ENCODE measurements at places on chromosomes 11 and 22.

DNA sequence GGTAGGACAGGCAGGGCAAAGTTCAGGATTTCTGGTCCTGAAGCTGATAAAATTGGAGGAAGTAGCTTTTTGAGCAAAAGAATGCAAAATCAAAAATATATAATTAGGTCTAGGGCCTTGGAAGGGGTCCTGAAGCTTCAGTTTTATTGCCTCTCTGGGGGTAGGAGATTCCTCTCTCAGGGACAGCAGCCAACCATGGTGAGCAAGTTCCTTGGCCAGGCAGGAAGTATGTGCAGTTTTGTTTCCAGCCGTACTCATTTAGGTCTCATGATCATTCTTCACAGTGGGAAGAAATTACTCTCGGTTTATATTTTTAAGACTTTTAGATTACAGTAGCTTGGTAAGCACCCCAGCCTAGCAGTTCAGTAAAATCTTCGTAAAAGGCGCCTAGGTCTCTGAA, 2.9 kb upstream of the RAB38 start:
- DNase-seq, result no peak

DNA sequence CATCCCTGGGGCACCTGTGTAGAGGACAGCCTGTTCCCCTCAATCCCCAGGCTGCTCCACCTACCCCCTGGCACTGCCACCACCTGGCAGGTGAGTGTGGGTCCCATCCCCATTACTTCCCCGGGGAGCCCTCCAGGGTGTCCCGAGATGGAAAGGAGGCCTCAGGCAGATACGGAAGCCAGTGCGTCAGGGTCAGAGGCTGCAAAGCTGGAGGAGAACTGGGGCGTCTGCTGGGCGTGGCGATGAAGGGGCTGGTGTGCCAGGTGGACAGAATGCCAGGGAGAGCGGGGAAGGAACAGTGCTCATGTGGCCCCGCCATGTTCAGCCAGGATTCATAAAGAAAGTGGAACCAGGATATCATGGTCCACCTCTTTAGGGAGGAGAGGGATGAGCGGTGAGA, 7.8 kb downstream of the YPEL1 start:
- no peak for DNase-seq

DNA sequence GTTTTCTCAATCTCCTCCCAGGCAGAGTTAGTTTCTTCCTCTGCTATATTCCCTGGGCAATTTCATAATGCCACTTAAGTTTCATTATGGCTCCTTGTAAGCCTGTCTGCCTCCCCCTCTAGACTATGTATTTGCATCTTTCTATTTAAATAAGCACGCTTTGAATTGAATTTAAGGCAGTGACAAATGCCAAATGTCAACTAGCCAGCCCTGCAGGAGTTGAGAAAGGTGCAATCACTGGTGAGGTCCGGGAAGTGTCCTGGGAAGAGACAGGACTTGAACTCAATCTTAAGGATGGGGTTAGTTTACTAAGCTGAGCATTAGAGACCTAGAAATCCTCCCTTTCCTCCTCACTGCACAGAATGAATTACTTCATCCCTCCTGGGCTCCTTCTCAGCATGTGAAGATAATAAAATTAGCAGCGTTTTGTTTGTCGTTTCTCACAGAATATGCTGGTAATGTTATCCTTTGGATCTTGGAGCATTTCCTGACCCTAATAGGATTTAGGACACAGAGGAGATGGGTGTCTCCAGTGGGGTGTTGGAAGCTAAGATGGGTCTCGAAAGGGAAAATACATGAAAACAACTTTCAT, 1.6 kb downstream of the TCP11L1 start:
- DNase-seq, result no peak

GRCh38 chr22:36744791-36745190, 31.1 kb downstream of the IFT27 start:
- DNase-seq, result no peak

- DNase-seq, result no peak
Measured at GRCh38 chr11:10906521-10906920, 48.7 kb upstream of the ZBED5 start.

GRCh38 chr11:61967924-61968757, 707 bp upstream of the FTH1 start:
- DNase-seq, result peak; percentile 83

- DNase-seq, result no peak
Measured at GRCh38 chr11:120231963-120232362, 8.0 kb upstream of the POU2F3 start.

DNA sequence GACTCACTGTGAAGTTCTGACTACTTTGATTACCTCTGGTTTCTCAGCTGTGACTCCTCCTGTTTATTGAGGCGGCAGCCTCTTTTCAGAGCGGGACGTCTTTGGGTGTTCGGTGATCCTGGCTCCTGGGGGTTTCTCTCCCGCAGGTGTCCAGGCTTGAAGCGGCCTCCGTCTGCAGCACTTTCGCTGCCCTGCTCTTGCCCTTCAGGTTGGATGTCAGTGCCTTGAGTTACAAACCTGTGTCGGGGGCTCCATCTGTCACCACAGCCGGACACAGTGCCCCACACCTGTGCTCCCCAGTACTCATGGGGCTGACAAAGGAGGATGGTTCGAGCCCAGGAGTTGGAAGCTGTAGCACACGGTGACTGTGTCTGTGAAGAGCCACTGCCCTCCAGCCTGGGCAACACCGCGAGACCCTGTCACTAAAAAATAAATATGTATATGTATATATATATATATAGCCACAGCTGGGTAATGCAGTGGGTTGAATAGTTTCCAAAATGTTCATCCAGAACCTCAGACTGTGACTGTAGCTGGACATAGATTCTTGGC, 104.1 kb downstream of the BRD1 start:
- no peak for DNase-seq

- peak; percentile 4 for DNase-seq
Measured at GRCh38 chr22:20315337-20316216, 4.3 kb downstream of the DGCR6L start.

DNA sequence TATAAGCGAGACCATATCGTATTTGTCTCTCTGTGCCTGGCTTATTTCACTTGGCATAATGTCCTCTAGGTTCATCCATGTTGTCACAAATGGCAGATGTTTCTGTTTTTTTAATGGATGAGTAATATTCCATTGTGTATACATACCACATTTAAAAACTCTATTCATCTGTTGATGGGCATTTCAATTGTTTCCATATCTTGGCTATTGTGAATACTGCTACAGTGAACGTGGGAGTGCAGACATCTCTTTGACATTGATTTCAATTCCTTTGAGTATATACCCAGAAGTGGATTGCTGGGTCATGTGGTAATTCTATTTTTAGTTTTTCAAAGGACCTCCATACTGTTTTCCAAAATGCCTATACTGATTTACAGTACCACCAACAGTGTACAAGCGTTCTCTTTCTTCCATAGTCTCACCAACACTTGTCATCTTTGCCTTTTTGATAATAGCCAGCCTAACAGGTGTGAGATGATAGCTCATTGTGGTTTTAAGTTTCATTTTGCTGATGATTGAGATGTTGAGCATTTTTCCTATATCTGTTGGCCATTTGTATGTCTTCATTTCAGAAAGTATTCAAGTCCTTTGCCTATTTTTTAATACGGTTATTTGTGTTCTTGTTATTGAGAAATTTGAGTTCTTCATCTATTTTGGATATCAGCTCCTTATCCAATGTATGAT, 194.7 kb upstream of the E2F8 start:
- no peak for DNase-seq

GRCh38 chr11:118002541-118003423, 16.6 kb downstream of the IL10RA start:
- DNase-seq, result peak; percentile 52

Data from B cell (primary cell).